ENCODE measurements at places on chromosomes 13 and 19. TPM values are rescaled to one million over a fixed set of nuclear protein-coding genes. Genes with fewer than 3 reads are reported as not detected.

SHISA2 gene
- polyA plus RNA-seq: not detected

DNA sequence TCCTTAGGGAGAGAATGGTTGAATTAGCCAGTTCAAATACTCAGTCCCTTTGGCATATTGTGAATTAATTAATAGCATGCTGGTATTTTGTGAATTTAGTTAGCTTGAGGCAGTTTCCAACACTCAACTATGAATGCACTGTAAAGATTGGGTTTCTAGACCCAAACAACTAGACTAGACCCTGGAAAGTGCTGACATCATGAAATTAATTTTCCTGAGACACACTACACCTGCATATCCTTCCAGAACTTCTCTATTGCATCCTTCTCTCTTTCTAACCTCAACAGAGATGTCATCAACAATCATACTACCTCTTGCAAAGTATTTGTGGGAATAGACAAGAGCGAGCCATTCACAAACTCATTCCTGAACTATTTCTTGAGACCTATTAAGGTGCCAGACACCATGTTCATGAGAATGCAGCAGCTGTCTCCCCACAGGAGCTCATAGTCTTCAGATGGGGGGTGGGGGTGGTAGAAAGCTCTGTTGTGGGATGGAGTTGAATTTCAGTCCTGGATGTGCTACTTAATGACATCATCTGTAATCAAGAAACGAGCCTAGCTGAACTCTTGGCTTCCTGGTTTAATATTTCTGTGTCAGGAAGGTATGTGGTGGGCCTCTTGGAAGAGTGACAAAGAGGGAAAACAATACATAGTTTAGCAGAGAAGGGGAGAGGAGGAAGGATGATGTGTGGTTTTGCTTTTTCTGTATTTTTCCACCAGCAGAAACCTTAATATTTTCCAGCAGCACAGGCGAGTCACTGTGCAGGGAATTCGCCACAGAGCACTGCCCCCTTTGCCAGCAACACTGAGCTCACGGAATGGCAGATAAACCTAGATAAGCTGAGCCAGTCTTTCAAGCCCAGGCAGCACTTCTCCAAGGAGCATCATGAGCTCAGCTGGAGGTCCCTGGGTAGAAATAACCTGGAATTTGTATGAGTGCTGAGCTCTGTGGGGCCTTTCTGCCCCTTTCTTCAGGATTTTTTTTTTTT is 53.1 kb upstream of the CYSLTR2 start:
- H3K27ac ChIP-seq: no peak overlapping the region
- no peaks in the 10 kb centered on the region for H3K36me3 ChIP-seq
- peaks cover 43% of the 10 kb centered on the region for H3K27me3 ChIP-seq
- no peaks in the 10 kb centered on the region for H3K4me1 ChIP-seq
- H3K4me3 ChIP-seq: no peak overlapping the region

DNA sequence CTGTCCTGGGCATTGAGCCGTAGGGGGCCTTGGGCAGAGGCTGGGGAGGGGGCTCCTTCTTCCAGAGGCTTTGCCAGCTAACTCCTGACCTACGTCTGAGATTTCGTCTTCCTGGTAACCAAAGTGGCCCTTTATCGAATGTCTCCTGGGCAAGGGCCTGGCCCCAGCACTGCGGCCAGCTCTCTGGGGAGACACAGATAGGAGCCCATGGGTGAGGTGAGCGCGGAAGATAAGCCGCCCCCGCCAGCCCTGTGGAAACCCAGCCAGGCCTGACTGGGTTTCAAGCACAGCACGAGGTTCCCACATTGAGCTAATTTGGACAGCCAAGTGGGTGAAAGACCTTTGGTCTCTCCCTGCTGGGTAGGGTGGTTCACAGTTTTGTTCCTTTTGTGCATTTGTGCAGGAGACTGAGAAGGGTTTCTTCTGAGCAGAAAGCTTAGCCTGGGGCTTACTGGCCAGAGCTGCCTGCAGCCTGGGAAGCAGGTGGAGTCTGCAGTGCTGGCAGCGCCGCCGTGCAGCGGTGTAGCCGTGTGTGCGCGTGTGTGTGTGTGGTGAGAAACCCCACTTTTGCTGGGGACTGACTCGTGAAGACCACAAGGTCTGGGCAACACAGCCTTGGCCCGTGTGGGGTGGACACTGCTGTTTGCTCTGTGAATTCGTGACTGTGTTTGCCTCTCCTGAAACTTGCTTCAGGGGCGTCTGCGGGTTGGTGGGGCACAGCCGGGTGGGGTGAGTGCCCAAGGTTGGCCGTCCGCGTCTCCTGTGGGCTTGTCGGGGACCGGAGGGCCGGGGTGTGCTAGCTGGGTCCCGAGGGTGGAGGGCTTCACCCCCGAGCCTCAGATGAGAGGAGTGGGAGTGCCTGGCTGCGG is 2.5 kb downstream of the BSG start:
- H3K36me3 ChIP-seq: no peaks in the 10 kb centered on the region
- peak overlapping the region; percentile 91 for H3K4me3 ChIP-seq
- DNase-seq: no peak
- H3K4me1 ChIP-seq: peaks cover 31% of the 10 kb centered on the region
- no peaks in the 10 kb centered on the region for H3K27me3 ChIP-seq
- no peak overlapping the region for H3K27ac ChIP-seq

DNA sequence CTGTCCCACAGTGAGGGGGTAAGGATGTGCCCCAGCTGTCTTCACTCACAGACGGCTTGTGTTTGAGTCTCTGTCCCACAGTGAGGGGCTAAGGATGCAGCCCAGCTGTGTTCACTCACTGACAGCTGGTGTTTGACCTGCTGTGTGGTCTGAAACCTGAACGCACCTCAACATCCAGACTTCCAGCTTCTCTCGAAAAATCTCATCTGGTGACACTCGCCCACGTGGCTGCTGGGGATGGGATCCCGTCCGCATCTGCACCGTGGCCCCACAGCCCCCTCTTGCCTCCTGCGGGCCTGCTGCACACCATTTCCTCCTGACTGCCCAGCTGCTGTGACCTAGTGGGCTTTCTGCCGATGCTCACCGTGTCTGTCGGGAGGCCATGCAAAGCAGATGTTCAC is 27.3 kb downstream of the CHAF1A start:
- H3K36me3 ChIP-seq: no peaks in the 10 kb centered on the region
- no peak overlapping the region for H3K4me3 ChIP-seq
- H3K4me1 ChIP-seq: peaks cover 20% of the 10 kb centered on the region
- no peak overlapping the region for H3K27ac ChIP-seq

- peaks cover 21% of the 10 kb centered on the region for H3K4me1 ChIP-seq
- peaks cover 17% of the 10 kb centered on the region for H3K36me3 ChIP-seq
- DNase-seq: no peak
- H3K27ac ChIP-seq: no peak overlapping the region
These were observed 1.9 kb upstream of the KLK15 start for GRCh38 chr19:50835103-50835784.

GRCh38 chr19:10887616-10888367 is 16.4 kb downstream of the CARM1 start:
- no peak for DNase-seq
- H3K27me3 ChIP-seq: no peaks in the 10 kb centered on the region
- no peaks in the 10 kb centered on the region for H3K36me3 ChIP-seq
- peaks cover 12% of the 10 kb centered on the region for H3K4me1 ChIP-seq

GRCh38 chr19:2424686-2425621 is 2.4 kb downstream of the TIMM13 start:
- no peaks in the 10 kb centered on the region for H3K27me3 ChIP-seq
- no peak overlapping the region for H3K4me3 ChIP-seq
- H3K36me3 ChIP-seq: no peaks in the 10 kb centered on the region
- peaks cover 15% of the 10 kb centered on the region for H3K4me1 ChIP-seq

DNA sequence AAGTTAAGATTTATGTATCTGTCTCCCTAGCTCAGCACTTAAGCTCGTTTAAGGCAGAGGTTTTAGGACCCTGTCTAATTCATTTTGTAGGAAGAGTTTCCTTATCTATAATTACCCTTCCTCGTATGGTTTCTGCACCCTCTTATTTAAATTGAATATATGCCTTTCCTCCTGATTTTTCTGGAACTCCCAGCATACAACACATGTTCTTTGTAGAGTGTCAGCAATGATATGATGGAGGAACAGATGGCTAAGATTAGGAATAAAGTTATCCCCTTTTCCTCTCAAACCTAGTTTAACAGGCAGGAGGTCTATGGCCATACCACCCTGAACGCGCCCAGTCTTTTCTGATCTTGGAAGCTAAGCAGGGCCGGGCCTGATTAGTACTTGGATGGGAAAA is 359.5 kb downstream of the PCDH17 start:
- no peak overlapping the region for H3K27ac ChIP-seq
- no peaks in the 10 kb centered on the region for H3K36me3 ChIP-seq
- no peak overlapping the region for H3K4me3 ChIP-seq
- H3K4me1 ChIP-seq: no peaks in the 10 kb centered on the region

DNA sequence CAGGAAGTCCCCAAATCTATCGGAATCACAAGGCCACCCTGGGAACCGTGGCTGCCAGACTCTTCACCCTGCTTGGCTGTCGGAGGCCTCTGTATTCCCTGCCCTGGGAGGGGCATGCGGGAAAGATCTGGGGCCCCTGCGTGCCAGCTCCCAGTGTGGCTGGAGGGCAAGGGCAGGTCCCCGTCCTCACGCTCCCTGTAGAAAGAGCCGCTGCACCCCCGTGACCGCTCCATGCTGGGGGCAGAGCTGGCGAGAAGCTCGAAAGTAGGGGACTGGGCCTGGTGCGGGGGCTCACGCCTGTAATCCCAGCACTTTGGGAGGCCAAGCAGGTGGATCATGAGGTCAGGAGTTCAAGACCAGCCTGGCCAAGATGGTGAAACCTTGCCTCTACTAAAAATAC is 208.4 kb upstream of the SOX1 start:
- H3K27me3 ChIP-seq: peaks cover 12% of the 10 kb centered on the region
- no peak overlapping the region for H3K27ac ChIP-seq
- H3K4me3 ChIP-seq: no peak overlapping the region
- H3K4me1 ChIP-seq: no peaks in the 10 kb centered on the region

DNA sequence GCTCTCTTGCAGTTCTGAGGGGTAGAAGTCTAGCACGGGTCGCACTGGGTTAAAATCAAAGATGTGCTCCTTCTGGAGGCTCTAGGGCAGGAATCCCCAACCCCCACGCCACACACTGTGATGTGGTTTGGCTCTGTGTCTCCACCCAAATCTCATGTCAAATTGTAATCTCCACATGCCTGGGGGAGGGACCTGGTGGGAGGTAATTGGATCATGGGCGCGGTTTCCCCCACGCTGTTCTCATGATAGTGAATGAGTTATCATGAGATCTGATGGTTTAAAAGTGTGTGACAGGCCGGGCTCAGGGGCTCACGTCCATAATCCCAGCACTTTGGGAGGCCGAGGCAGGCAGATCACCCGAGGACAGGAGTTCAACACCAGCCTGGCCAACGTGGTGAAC is 26.6 kb upstream of the CALM3 start:
- no peak for DNase-seq
- no peak overlapping the region for H3K27ac ChIP-seq
- peaks cover 21% of the 10 kb centered on the region for H3K4me1 ChIP-seq
- peaks cover 11% of the 10 kb centered on the region for H3K27me3 ChIP-seq

OR4F17 gene
- polyA plus RNA-seq: not detected

DNA sequence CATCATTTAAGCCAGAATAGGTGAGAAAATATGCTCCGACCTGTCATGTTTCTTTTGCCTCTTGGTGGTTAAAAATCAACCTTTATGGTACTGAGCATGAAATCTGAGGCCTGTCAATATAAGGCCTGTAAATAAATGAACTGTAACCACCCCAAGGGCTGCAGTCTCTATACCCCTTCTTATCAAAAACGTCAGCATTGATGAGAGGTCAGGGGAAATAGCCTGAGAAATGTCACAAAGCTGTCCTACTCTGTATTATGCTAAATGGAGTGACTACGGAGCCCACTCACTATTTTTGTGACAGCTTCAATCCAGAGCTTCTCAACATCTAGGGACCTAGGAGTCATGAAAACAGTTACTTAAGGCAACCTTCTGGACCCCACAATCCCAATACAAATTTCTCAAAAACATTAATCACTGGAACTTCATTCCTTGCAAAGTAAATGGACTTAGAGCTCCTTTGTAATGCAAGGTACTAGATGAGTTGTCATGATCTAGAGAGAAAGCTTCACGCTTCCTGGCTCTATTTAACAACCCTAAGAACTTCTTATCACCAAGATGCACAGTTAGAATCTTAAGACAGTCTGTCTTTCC is 2.7 kb upstream of the RAP2A start:
- H3K4me1 ChIP-seq: peaks cover 23% of the 10 kb centered on the region
- no peak overlapping the region for H3K4me3 ChIP-seq
- H3K27me3 ChIP-seq: peaks cover 23% of the 10 kb centered on the region
- no peaks in the 10 kb centered on the region for H3K36me3 ChIP-seq
- DNase-seq: no peak

- no peak overlapping the region for H3K4me3 ChIP-seq
- DNase-seq: no peak
- no peaks in the 10 kb centered on the region for H3K36me3 ChIP-seq
- no peaks in the 10 kb centered on the region for H3K4me1 ChIP-seq
These were observed 68.5 kb downstream of the TEX29 start for GRCh38 chr13:111388851-111389500.

GRCh38 chr13:28299916-28300315 is 161.6 kb downstream of the PAN3 start:
- peaks cover 15% of the 10 kb centered on the region for H3K4me1 ChIP-seq
- H3K4me3 ChIP-seq: no peak overlapping the region
- H3K36me3 ChIP-seq: peaks cover 8% of the 10 kb centered on the region
- no peak overlapping the region for H3K27ac ChIP-seq
- no peaks in the 10 kb centered on the region for H3K27me3 ChIP-seq

CEACAM1 gene
- 3.4 TPM for polyA plus RNA-seq

DNA sequence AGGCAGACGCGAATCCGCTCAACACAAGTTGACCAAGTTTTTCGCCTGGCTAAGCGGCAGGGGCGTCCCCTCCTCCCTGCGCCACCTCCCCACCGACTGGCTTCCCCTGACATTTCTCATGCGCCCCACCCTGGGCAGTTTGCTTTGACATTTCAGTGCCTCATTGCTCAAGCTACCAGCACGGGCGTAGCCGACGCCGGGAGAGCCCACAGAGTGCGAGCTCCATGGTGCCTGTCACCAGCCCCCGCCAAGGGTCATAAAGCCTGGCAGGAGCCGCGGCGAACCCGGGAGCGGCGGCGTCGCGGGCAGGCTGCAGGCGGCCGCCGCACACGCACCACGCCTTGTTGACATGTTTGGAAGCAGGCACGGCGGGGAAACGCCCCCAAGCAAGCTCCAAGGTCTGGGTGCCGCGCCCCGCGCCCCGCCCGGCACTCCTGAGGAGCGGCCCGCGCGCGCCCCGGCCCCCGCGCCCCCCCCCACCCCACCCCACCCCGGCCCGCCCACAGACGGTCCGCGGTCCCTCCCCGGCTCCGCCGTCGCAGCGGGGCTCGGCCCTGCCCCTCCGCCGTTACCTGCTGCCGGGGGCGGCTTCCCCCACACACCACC is 601 bp downstream of the FBXL3 start:
- peak overlapping the region; percentile 99 for H3K4me3 ChIP-seq
- no peaks in the 10 kb centered on the region for H3K36me3 ChIP-seq
- H3K27me3 ChIP-seq: no peaks in the 10 kb centered on the region

DNA sequence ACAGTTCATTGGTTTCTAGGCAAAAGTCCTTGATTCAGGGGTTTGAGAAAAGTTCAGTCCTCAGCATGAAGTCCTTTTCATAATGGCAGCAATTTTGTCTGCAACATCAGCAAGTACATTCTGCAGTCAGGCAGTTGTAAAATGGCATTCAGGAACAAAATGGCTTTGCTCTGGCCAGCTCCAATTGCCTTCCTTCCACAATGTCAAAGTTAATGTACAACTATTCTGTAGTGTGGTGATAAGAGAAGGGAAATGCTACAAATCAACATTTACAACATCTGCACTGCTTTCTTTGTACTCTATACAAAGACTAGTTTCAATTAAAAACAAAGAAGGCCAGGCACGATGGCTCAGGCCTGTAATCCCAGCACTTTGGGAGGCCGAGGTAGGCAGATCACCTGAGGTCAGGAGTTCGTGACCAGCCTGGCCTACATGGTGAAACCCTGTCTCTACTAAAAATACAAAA is 1.8 kb upstream of the NEK3 start:
- no peak for DNase-seq
- peaks cover 24% of the 10 kb centered on the region for H3K4me1 ChIP-seq
- H3K4me3 ChIP-seq: peak overlapping the region; percentile 19
- no peaks in the 10 kb centered on the region for H3K27me3 ChIP-seq

SLC25A15 gene
- 1.5 TPM for polyA plus RNA-seq

Measured in naive B cell (primary cell).